Foreskin keratinocyte (primary cell): ENCODE measurements at places on chromosomes 16 and 17.

GRCh38 chr17:32136856-32137255 lies 5.4 kb upstream of the RHOT1 start:
- no peak for DNase-seq

DNA sequence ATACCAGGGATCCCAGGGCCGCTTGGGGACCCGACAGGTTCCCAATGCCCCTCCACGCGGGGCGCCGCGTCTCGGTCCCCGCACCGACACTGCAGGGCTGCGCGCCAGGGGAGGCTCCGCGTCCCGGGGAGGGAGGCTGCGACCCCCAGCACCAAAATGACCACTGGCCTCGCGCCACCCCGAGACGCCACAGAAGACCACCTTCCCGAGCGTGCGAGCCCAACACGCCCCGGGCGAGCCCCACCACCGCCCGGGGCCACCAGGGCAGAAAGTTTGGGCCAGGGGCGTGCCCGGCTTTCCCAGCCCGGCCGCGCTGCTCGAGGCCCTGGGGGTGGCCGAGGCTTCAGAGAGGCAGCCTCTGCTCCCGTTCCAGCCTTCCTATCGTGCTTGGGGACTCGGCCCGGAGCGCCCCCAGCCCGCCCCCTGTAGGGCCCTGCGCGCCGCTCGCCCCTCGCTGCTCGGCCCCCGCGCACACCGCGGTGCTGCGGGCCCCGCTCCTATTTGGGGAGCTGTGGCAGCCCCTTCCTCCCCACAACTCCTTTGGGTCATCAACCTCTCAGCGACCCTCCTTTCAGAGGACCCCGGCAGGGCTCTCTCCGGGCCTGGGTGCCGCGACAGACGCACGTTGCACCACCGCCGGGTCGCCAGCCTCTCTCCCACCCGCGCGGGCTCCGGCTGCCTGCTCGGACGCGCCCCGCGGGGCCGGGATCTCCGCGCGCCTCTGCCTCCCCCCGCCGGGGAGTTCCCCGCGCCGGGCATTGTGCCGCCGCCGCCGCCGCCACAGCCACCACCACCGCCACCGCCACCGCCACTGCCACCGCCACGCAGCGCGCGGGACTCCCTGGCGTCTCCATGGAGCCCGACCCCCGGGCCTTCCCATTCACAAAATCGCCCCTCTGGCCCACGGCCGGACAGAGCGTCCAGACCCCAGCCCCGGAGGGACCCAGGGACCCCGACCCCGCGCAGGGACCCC lies 892 bp downstream of the RBFOX3 start:
- no peak for DNase-seq

DNA sequence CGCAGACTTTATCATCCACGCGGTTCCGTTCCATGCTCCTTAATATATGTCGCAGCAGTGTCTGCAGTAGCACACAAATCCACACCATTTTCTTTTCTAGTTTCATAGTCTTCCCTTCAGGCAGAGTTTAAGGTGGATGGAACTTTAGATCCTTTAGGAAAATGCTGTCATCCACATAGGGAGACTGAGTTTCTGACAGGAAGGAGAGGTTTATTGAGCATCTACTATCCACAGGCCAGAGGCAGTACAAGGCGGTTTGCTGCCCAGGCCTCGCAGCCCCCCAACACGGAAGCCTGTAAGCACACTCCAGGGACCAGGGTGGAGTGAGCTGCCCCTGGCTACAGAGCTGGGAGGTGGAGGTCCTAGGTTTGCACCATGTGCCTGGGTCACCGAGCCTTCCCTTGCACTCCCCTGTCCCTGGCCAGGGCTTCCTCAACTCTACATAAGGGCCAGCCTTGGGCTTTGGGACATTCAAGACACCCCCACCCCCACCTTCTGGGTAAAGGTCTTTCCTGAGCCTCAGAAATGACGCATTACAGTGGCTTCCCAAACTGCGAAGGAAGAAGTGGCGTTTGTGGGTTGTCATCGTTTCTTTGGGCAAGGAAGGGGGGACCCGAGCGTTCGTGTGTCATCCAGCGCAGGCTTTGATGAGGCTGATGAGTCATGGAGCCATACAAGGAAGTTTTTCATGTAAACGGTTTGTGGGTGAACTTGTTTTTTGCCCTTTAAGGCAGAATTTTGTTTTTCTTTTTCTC lies 146.5 kb upstream of the PLCG2 start:
- DNase-seq: peak; percentile 65

DNA sequence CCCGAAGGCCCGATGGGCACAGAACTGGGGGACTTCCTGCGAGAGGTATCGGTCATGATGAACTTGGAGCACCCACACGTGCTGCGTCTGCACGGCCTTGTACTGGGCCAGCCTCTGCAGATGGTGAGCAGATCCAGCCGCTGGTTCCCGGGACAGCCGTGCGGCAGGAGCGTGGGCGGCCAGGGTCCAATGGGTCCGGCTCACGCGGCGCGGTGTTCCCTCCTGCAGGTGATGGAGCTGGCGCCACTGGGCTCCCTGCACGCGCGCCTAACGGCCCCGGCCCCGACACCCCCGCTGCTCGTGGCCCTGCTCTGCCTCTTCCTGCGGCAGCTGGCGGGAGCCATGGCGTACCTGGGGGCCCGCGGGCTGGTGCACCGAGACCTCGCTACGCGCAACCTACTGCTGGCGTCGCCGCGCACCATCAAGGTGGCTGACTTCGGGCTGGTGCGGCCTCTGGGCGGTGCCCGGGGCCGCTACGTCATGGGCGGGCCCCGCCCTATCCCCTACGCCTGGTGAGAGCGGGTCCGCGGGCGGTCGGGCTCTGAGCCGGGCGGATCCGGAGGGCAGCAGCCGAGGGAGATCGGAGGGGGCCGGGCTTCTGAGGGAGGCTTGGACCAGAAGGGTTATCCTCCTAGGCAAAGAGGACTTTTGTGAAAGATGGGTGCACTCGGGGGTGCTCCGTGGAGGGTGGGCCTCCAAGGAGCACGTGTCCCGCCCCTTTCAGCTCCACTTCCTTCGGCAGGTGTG lies 3.0 kb downstream of the TNK1 start:
- DNase-seq: no peak
